ENCODE measurements at places on chromosomes 1 and 21.

- no peak for DNase-seq
Observed at GRCh38 chr1:100266741-100267140, 725 bp downstream of the RTCA start.

DNA sequence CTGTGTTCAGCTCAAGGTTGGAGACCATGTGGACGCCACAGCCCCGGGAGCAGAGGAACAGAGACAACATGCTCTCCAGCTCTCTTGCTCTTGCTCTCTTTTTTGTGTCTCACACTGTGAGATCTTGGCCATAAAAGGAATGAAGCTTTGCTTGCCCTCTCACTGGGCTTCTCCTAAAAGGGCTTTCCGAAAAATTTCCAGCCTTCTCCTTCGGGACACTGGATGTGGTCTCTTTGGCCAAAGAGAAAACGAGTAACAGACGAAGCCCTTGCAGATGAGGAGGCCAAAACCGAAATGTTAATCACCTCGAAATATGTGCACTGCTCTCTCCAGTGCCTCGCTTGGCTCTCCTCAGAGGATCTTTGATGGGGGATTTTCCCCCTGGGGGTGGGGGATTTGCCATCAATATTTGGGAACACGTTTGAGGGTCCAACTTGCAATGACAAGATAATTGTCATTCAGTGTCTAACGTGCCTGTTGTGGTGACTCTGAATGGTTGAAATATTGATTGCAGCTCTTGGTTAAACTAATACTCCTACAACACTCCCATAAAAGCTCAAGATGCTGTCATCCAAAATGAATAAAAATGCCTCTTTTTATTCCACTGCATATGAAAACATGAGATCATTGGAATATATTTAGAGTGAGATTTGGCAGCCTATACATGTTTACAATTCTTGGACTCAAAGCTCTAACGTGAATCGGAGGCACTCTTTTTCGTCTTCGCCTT lies 68.6 kb upstream of the ANGPTL1 start:
- DNase-seq = no peak

DNA sequence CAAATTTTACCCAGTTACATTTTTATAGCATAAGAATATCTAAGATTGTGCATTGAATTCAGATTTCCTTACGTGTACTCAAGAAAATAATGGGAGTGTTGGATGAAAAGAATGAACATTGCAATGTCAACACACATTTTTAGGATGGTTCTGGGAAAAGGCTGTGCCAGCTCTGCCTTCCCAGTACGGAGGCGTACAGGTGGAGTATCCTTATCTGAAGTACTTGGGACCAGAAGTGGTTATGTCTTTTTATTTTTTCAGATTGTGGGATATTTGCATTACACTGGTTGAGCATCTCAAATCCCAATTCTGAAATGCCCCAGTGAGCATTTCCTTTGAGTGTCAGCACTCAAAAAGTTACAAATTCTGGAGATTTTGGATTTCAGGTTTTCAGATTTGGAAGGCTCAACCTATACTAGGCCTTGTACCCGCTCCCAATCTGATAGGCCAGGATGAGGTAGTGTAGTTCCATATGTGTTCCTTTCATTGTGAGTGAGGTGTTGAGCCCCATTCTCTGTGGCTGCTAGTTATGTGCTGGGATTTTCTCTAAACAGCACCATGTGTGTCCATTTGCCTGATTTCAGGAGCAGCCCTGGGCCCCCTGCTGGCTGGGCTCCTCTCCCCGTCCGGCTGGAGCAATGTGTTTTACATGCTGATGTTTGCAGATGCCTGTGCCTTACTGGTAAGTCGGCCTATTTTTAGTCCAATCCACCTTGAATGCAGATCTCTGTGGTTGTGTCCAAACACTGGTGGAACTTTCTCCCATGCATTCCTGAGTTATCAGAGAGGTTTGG lies 60.8 kb downstream of the SLC37A1 start:
- DNase-seq = no peak

- DNase-seq = no peak
Observed at GRCh38 chr1:210248341-210248740, 15.7 kb downstream of the SERTAD4 start.

DNA sequence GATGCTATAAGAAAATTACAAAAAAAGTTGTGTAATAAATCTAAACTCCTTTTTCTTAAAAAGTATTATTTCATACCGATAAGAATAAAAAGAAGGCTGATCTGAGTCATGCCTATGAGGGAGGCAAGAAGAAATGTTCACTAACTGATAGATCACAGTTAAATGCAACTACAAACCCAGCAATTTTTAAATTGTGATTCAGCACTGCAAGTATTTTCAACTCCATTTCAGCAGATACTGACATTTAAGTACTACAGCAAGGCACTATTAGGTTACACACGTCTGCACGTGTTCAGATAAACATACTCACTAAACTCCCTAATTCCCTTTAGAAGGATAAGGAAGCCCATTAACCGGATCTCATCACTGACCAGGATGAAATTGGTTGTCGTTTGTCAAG lies 213.3 kb upstream of the ZRANB2 start:
- DNase-seq = no peak

DNA sequence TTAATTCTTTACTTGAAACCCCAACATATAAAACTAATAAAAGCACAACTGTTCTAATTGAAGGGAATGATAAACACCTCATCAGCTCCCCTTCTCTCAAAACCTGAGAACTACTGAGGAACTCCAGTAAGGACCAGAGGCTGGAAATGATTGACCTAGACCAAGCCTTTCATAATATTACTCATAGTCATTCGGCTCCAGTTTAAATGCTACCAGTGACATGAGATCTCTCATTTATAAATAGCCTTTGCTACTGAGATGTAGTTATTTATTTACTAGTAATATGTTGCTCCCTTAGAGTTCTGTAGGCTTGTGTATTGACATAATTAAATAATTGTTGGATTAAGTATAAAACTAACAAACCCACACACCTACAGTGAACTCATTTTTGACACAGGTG lies 209.8 kb upstream of the PRMT6 start:
- no peak for DNase-seq

- DNase-seq = no peak
Observed at GRCh38 chr1:175040324-175040879, 17.2 kb upstream of the MRPS14 start.

DNA sequence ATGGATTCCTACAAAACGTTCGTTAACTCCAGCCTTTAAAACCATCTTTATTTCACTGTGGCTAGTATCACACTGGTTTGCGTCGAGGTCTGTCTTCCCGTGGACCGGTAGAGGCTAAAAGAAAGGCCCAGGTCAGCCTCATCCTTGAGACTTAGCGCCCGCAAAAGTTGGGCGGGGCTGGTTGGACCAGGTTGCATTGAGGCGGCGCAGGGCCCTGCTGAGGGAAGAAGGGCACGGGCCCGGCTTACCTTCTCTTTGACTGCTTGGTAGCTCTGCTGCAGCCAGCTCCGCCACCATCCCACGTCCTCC lies 455 bp downstream of the BSDC1 start:
- DNase-seq = no peak

GRCh38 chr1:36714301-36714700 lies 231.6 kb upstream of the CSF3R start:
- DNase-seq = no peak

- no peak for DNase-seq
Observed at GRCh38 chr1:162388083-162388594, 6.6 kb downstream of the C1orf226 start.

DNA sequence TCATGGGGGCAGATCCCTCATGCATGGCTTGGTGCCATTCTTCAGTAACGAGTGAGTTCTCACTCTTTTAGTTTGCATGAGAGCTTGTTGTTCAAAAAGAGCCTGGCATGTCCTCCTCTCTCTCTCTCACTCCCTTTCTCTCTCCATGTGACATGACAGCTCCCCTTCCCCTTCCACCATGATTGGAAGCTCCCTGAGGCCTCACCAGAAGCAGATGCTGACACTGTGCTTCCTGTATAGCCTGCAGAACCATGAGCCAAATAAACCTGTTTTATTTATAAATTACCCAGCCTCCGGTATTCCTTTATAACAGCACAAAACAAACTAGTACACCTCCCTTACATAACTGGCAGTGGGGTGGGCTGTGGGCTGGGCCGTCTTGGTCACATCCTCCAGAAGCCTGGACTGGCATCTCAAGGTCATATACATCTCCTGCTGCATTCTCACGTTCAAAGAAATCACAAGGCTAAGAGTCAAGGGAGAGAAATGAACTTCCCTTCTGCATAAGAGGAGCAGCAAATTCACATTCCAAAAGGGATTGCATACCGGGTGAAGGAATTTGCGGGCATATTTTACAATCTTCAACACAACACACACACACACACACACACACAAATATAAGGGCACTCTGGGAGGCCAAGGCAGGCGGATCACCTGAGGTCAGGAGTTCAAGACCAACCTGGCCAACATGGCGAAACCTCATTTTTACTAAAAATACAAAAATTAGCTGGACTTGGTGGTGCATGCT lies 2.3 kb upstream of the CCSAP start:
- no peak for DNase-seq

Data from stimulated activated CD4-positive, alpha-beta T cell treated with anti-CD3 and anti-CD28 coated beads, Interleukin-15, amount 100 ng/mL, for 48 hours (primary cell).